CD4-positive, alpha-beta T cell treated with Interleukin-21 for 1 hour (primary cell): ENCODE measurements at places on chromosomes 16 and 17.

- no peak for DNase-seq
Observed at GRCh38 chr17:72358465-72358864, 237.6 kb downstream of the SOX9 start.

GRCh38 chr17:51166198-51166986 lies at the start of gene NME2:
Gene NME2, plus strand, starts transcription at chr17:51166411. Its CDS starts 420 bp downstream, at chr17:51166831.
- peak; percentile 70 for DNase-seq

- no peak for DNase-seq
Observed at GRCh38 chr17:9537177-9537776, 38.3 kb downstream of the STX8 start.

- no peak for DNase-seq
Observed at GRCh38 chr17:37490638-37491614, 1.2 kb downstream of the DUSP14 start.

GRCh38 chr16:1614456-1615102 lies 2.4 kb downstream of the CRAMP1 start:
- peak; percentile 11 for DNase-seq

GRCh38 chr17:35041390-35041789 lies 22.1 kb downstream of the RFFL start:
- DNase-seq: no peak
